ENCODE measurements at places on chromosomes 11 and 22. TPM values are rescaled to one million over a fixed set of nuclear protein-coding genes. Genes with fewer than 3 reads are reported as not detected.

Gene GLYAT
- polyA plus RNA-seq, result not detected

Gene TSPAN18
- polyA plus RNA-seq, result 0.84 TPM

Gene LRRC55
- not detected for polyA plus RNA-seq

Gene C22orf15
- polyA plus RNA-seq, result not detected

Gene CADM1
- polyA plus RNA-seq, result 1.1 TPM

Gene MPEG1
- polyA plus RNA-seq, result 13.2 TPM

Gene FOLR3
- polyA plus RNA-seq, result not detected

Gene LSP1
- polyA plus RNA-seq, result 593 TPM

Gene MDK
- polyA plus RNA-seq, result not detected

Gene PIWIL4
- polyA plus RNA-seq, result not detected
